Astrocyte (in vitro differentiated cells and primary cell): ENCODE measurements at places on chromosomes 11 and 22. TPM values are rescaled to one million over a fixed set of nuclear protein-coding genes. Genes with fewer than 3 reads are reported as not detected.

DNA sequence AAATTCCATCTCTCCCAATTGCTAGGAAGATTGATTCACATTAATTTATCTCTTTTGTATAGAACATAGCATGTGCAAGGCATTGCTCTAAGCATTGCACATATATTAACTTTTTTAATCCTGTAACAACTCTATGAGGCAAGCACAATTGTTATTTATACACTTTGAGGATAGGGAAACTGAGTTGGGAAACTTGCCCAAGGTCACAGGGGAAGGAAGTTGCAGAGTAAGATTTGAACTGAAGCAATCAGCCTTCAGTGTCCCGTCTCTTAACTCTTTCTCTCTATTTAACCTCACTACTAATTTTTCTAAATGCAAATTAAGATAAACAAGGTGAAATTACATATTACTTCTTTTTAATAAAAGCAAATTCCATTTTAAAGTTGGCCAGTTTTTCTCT is 22.2 kb downstream of the OR56B4 start:
- H3K36me3 ChIP-seq, result no peaks in the 10 kb centered on the region
- no peak overlapping the region for H3K4me3 ChIP-seq
- no peaks in the 10 kb centered on the region for H3K27me3 ChIP-seq
- no peaks in the 10 kb centered on the region for H3K4me1 ChIP-seq

POU2AF2 gene
- total RNA-seq, result not detected in 2 replicates

PRR5L gene
- 55.6 and 56.0 TPM in 2 replicates for total RNA-seq

HTR3A gene
- total RNA-seq, result not detected in 2 replicates
